Spleen (tissue), 13 donors: ENCODE measurements at places on chromosomes 1 and 21. TPM values are rescaled to one million over a fixed set of nuclear protein-coding genes. Genes with fewer than 3 reads are reported as not detected.
A peak's percentile ranks its signal among the peaks of the same experiment; 100 is the strongest.

Gene ANKRD13C
- total RNA-seq, result 24.3 TPM

DNA sequence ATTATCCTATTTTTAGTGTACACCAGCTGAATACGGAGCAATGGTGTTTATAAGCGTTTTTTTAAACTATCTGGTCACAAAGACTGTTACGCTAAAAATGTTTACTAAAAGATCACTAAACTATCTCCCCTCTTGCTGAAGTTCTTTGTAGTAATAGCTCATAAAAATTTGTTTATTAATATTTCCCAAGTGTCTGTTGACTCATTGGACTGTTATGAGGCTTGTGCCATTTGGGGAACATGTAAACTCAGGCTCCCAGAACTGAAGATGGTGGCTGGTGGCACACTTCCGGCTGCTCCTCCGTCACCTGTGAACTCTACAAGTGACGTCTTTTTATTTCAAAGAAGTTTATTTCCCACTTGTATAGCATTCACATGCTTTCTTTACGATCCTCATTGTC, 46.3 kb downstream of the AIDA start:
- H3K4me1 ChIP-seq, result peaks cover 4% of the 10 kb centered on the region
- no peak overlapping the region for H3K27ac ChIP-seq
- peaks cover 80% of the 10 kb centered on the region for H3K36me3 ChIP-seq
- H3K27me3 ChIP-seq, result no peaks in the 10 kb centered on the region
- H3K4me3 ChIP-seq, result no peak overlapping the region
- DNase-seq, result no peak

Gene CFHR3
- total RNA-seq, result not detected

DNA sequence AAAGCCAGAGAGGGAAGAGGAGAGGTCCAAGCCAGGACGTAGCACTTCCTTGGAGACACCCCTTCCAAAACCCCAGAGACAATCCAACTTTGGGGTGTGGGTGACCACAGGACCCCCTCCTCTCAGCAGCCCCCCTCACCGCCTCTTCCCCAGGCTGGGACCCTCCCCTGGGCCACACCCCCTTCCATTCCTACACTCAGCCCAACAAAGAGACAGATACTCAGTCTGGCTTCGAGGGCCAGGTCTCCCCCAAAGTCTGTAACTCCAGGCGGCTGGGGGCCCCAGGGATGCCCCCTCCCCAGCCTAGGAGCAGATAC, 1.4 kb downstream of the MEX3A start:
- no peak overlapping the region for H3K4me3 ChIP-seq
- H3K4me1 ChIP-seq, result peaks cover 32% of the 10 kb centered on the region

DNA sequence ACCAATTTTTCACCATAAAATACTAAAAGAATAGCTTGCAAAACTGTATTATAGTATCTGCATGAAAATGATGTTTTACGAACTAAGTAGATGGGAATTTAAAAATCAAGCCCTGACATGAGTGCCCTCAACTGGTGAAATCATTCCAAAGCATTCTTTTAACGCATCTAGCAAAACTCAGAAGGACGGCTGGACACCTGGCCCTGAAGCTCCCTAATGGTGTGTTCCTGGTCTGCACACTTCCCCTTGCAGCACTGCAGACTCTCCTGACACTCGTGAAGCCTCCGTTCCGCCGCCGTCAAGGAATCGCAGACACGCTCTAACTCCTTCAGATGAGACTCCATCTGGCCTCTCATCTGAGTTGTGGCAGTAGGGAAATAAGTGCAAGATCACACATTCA, 39.9 kb downstream of the ODF2L start:
- H3K4me1 ChIP-seq, result no peaks in the 10 kb centered on the region
- no peak overlapping the region for H3K4me3 ChIP-seq
- H3K36me3 ChIP-seq, result peaks cover 94% of the 10 kb centered on the region

Gene MYOG
- total RNA-seq, result not detected

Gene S100A5
- total RNA-seq, result 2.8 TPM

DNA sequence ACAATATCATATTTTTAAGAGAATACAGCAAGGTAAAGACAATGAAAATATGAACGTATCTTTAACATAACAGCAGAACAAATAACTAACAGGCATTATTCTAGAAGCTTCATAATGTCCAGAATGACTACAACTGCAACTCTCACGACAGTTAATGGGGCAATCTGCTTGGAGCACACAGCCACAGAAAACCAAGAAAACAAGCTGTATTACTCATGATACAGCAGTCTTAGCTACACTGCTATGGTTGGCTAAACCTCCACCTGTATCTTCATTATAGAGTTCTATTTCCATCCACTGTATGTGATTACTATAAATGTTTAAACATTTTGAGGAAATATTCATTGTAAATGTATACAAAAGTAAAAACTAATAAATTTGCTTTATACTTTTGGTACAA, 139.9 kb downstream of the DPYD start:
- no peak overlapping the region for H3K4me3 ChIP-seq
- H3K27ac ChIP-seq, result no peak overlapping the region
- DNase-seq, result no peak
- H3K36me3 ChIP-seq, result no peaks in the 10 kb centered on the region
- H3K27me3 ChIP-seq, result no peaks in the 10 kb centered on the region

DNA sequence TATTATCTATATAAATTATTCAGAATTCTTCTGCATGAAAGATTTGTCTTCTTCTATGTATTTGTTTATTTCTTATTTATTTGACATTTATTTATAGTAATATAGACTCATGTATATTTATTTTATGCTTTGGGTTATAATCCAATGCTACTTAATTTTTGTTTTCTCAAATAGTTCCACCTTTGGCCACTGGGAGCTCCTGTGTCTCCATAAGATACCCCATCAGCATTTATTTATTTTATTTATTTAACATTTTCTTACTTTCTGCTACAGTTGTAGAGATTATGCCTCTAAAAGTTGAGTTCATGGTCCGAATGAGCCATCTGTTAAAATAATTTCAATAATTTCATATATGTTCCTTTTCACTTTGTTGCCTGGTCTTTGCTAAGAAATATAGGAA, 289.4 kb downstream of the ADGRL2 start:
- H3K36me3 ChIP-seq, result no peaks in the 10 kb centered on the region
- no peak for DNase-seq
- no peak overlapping the region for H3K27ac ChIP-seq
- no peaks in the 10 kb centered on the region for H3K4me1 ChIP-seq

- DNase-seq, result no peak
- no peaks in the 10 kb centered on the region for H3K27me3 ChIP-seq
- H3K36me3 ChIP-seq, result no peaks in the 10 kb centered on the region
- no peak overlapping the region for H3K4me3 ChIP-seq
- H3K27ac ChIP-seq, result no peak overlapping the region
These were observed 55.1 kb upstream of the ZNF281 start for GRCh38 chr1:200464784-200465400.

Gene ATP1A2
- total RNA-seq, result 5.6 TPM

DNA sequence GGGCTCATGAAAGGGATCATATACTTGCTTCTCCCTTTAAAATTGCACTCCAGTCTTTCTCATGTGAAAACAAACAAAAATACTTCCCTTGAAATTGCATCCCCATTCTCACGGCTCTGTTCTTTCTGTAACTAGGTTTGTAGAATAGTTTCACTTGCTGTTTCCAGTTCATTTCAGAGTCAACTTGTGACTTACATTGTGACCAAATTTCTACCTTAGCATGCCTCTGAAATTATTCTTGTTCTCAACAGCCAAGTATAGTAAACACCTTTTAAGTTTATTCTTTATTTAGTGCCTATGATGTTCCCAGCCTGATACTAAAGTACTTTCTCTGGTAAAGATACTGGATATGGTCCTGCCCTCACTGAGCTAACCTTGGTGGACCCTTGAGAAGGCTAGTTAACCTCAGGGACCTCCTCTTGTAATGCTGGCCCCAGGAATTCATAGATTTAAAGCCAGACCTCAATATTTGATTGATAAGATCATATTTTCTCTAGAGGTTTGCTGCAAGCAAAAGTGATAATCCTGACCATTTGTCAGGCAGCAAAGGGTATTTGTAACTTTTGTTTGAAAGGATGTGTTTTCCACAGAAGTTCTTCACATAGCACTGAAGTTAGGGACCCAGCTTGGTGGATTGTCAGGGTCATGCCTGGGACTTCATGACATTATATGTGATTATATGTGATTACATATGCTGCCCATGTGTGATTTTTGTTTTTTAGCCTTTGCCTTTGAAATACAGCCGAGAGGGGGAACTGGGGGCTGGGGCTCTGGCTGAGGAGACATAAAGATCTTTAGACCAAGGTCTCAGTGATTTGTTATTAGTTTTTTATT, 29.6 kb downstream of the VANGL2 start:
- no peaks in the 10 kb centered on the region for H3K27me3 ChIP-seq
- H3K27ac ChIP-seq, result peak overlapping the region; percentile 82
- H3K36me3 ChIP-seq, result no peaks in the 10 kb centered on the region
- DNase-seq, result no peak
- no peak overlapping the region for H3K4me3 ChIP-seq

- H3K4me1 ChIP-seq, result no peaks in the 10 kb centered on the region
- H3K27me3 ChIP-seq, result no peaks in the 10 kb centered on the region
These were observed 11.2 kb upstream of the CREG1 start for GRCh38 chr1:167564612-167565270.

- DNase-seq, result no peak
- peaks cover 2% of the 10 kb centered on the region for H3K4me1 ChIP-seq
- H3K27ac ChIP-seq, result no peak overlapping the region
- no peaks in the 10 kb centered on the region for H3K36me3 ChIP-seq
- peaks cover 54% of the 10 kb centered on the region for H3K27me3 ChIP-seq
These were observed 12.1 kb upstream of the OLIG2 start for GRCh38 chr21:33013626-33014025.

Gene GBP6
- total RNA-seq, result 0.25 TPM

- peaks cover 14% of the 10 kb centered on the region for H3K4me1 ChIP-seq
- H3K36me3 ChIP-seq, result no peaks in the 10 kb centered on the region
These were observed 53.9 kb upstream of the GNG12 start for GRCh38 chr1:67887146-67887545.

DNA sequence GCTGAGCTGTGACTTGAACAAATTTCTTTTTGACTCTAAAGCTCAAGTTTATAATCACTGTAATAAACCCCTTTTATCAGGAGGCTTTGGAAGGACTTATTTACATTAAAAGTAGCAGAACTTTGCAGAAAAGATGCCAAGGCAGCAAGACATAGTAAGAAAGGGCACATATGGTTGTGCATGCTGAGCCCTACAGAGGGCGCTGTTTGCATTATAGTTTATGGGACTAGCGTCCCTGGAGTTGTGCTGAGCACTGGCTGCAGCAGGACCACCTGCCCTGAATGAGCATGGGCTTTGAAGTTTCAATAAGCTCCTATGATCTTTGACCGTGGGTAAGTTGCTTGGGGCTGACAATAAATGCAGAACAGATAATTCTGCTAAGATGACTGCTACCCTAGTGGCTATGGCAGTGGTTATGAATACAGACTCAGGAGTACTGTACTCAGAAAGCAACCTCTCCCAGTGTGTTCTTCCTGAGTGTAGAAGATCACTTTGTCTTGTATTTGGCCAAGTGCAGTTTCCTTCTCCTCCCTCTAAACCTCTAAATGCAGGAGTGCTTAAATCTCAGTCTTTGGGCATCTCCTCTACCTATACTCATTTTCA, 45.4 kb upstream of the USP1 start:
- H3K27ac ChIP-seq, result no peak overlapping the region
- H3K4me3 ChIP-seq, result no peak overlapping the region
- no peaks in the 10 kb centered on the region for H3K27me3 ChIP-seq

GRCh38 chr1:19210772-19211549, 895 bp upstream of the UBR4 start:
- H3K4me3 ChIP-seq, result peak overlapping the region; percentile 91
- no peak for DNase-seq
- H3K4me1 ChIP-seq, result peaks cover 45% of the 10 kb centered on the region

DNA sequence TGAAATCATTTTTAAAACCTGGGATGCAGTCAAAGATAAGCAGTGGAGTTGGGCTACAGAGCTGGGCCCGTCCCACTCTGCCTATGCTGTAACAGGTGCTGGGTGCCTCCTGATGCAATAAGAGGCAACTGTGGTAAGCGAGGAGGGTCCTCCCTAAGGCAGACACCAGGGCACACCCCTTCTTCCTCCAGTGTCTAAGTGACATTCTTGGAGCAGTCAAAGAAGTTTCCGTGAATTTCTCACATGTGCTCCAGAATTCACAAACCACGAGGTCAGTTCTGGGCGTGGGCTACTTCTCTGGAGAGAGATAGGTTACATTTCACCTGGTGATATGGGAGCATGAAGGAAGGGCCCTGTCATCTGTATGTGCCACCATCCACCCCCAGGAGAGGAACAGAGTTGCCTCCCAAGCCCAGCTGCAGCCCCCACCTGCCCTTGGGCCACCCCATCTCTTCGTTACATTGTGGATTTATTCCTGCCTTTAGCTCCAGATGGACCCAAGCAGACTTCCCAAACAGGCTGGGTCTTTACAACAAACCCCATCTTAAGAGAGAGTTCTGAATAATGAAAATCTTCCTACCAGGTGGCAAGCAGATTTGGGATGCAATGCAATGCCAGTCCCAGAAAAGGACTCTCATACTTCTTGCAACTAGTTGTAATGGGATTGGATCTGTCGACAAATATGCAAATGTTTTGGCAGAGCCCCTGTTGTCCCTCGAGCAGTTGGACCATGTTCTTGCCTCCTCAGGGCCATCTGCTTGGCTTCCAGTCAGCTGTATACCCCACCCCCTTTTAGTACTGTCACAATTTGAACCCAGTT, 82.5 kb upstream of the CNTN2 start:
- no peak for DNase-seq
- no peaks in the 10 kb centered on the region for H3K4me1 ChIP-seq
- H3K27ac ChIP-seq, result no peak overlapping the region
- H3K36me3 ChIP-seq, result no peaks in the 10 kb centered on the region
- no peak overlapping the region for H3K4me3 ChIP-seq

GRCh38 chr1:43666608-43667007, 16.7 kb downstream of the KDM4A start:
- no peak overlapping the region for H3K27ac ChIP-seq
- no peaks in the 10 kb centered on the region for H3K4me1 ChIP-seq

GRCh38 chr1:231600458-231600976, 26.1 kb upstream of the DISC1 start:
- peak overlapping the region; percentile 11 for H3K27ac ChIP-seq
- H3K36me3 ChIP-seq, result no peaks in the 10 kb centered on the region
- H3K4me3 ChIP-seq, result no peak overlapping the region
- peaks cover 17% of the 10 kb centered on the region for H3K4me1 ChIP-seq

Gene S100A3
- total RNA-seq, result not detected

GRCh38 chr1:117812869-117813511, 116.4 kb downstream of the GDAP2 start:
- no peaks in the 10 kb centered on the region for H3K36me3 ChIP-seq
- no peaks in the 10 kb centered on the region for H3K27me3 ChIP-seq
- no peaks in the 10 kb centered on the region for H3K4me1 ChIP-seq
- no peak overlapping the region for H3K4me3 ChIP-seq

DNA sequence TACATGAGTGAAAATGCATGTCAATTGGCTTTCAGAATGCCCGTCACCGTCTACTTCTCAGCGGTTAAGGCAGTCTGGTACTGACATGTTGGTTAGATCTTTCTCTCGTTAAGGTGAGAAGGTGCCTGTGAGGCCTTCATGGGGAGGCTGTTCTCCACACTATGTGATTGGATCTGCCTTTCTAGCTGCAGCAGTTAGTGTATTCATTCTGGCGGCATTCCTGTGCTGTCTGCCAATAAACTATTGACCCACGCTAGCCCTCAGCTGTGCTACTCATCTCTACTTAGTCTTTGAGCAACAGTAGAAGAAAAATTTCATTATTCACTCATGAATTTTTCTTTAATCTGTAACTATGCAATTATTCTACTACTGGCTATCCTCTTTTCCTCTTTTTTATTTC, 32.0 kb downstream of the CCSAP start:
- DNase-seq, result no peak
- H3K4me3 ChIP-seq, result no peak overlapping the region
- H3K27ac ChIP-seq, result no peak overlapping the region
- H3K27me3 ChIP-seq, result no peaks in the 10 kb centered on the region
- no peaks in the 10 kb centered on the region for H3K4me1 ChIP-seq

- DNase-seq, result no peak
- peak overlapping the region; percentile 90 for H3K4me3 ChIP-seq
- peaks cover 36% of the 10 kb centered on the region for H3K4me1 ChIP-seq
- H3K27me3 ChIP-seq, result no peaks in the 10 kb centered on the region
- H3K27ac ChIP-seq, result peak overlapping the region; percentile 99
These were observed 611 bp upstream of the GUK1 start for GRCh38 chr1:228139406-228139930.

Gene EDEM3
- total RNA-seq, result 35.3 TPM
